Urinary bladder (tissue), 4 donors: ENCODE measurements at places on chromosomes 4 and X.
A peak's percentile ranks its signal among the peaks of the same experiment; 100 is the strongest.

- DNase-seq = no peak
Observed at GRCh38 chr4:3227878-3228675, 20.9 kb upstream of the MSANTD1 start.

DNA sequence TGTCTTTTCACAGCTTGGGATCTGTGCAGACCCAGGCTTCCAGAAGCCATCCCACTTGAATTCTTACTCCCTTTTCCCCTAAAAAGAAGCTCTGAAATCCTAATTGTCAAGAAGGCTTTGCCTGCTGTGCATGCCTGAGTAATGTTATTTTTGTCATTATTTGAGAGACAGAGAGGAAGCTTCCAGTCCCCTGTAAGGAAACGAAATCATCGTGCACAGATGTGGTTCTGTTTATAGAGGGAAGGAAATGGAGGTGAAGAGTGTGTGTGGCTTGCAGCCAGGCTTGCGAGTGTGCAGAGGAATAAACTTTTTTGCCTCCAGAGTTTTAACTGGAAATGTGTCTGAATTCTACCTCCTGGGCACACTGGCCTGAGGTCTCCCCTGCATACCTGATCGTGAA lies 70.2 kb downstream of the TBL1X start:
- no peak for DNase-seq

DNA sequence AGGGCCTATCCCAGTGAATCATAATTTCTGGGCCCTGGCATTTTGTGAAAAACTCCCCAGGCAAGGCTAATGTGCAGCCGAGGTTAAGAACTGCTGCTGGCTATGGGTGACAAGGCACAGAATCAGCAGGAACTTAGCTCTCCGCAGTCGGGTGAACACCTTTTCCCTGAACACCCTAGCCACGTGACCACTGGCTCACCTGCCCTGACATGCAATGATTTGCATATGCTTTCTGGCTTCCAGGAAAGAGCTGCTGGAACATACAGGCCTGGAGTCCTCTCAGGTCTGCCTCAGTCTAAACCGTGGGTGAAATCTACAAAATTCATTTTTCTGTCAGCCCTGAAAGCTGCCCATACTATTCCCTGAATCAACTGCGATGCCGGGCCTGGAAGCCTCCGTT lies 56.6 kb downstream of the ZNF827 start:
- DNase-seq = peak; percentile 42

GRCh38 chr4:73653695-73654106 lies 33.5 kb upstream of the RASSF6 start:
- DNase-seq = peak; percentile 51

GRCh38 chrX:78708262-78708661 lies 39.3 kb upstream of the LPAR4 start:
- DNase-seq = no peak

- DNase-seq = no peak
Observed at GRCh38 chrX:29858714-29859113, 356.6 kb upstream of the MAGEB2 start.
